ENCODE measurements at places on chromosomes 7 and 10.

DNA sequence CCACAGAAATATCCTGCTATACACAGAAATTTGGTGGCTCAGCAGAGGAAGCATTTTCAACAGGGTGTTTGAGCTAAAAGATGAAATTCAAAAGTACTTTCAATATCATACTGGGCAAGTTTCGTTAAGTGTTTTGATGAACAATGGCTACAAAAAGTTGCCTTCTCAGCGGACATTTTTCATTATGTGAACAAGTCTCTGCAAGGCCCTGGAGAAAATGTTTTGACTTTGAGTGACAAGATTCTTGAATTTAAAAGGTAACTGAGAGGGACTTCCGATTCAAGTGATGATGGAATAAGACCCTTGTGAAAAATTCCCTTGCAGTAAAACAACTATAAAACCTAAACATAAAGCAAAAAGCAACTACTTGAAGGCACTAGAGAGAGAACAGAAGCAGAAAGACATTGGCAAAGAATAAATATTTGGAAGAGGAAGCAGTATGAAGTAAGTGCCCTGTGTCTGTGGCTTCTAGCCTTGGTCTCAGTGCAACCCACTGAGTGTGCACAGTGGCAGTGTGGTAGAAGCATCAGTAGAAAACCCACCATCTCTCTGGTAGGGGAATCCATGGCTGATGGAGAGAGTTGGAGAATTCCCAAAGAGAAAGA lies 62.5 kb upstream of the NAMPT start:
- DNase-seq, result no peak

GRCh38 chr7:2244404-2244995 lies 2.5 kb downstream of the NUDT1 start:
- DNase-seq, result no peak

GRCh38 chr10:110226926-110227641 lies 19.7 kb downstream of the MXI1 start:
- DNase-seq, result no peak

- DNase-seq, result no peak
Observed at GRCh38 chr10:19833170-19833824, 17.1 kb downstream of the PLXDC2 start.

- no peak for DNase-seq
Observed at GRCh38 chr7:8184221-8184620, 77.7 kb downstream of the ICA1 start.

GRCh38 chr10:103789771-103790201 lies 65.6 kb downstream of the SH3PXD2A start:
- DNase-seq, result no peak

GRCh38 chr10:7314170-7314569 lies 96.7 kb downstream of the SFMBT2 start:
- DNase-seq, result no peak

DNA sequence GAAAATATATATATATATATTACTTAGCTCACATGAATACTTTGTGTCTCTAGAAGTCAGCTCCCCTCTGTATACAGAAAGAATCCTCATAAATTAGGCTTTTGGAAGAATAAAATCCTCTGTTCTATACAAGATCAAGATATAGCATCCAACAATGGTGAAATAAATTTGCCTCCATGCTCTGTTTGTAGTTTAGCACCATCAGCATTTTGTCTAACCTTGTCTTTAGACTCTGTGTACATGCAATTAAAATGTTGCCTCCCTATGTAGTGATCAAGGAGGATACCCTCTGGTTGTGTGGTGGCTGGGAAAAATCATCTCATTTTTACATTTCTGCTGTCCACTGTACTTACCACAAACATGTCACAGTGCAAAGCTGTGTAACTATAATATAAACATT lies 189.7 kb downstream of the C7orf25 start:
- no peak for DNase-seq

Measured in AG04449 (cell line).